Stimulated activated CD4-positive, alpha-beta T cell treated with anti-CD3 and anti-CD28 coated beads, Interleukin-12 subunit alpha, Interleukin-12 subunit beta, amount 100 ng/mL, for 24 hours (primary cell): ENCODE measurements at places on chromosomes 2 and 18.

- no peak for DNase-seq
These were observed 56.6 kb downstream of the ACOXL start for GRCh38 chr2:110788976-110789375.

DNA sequence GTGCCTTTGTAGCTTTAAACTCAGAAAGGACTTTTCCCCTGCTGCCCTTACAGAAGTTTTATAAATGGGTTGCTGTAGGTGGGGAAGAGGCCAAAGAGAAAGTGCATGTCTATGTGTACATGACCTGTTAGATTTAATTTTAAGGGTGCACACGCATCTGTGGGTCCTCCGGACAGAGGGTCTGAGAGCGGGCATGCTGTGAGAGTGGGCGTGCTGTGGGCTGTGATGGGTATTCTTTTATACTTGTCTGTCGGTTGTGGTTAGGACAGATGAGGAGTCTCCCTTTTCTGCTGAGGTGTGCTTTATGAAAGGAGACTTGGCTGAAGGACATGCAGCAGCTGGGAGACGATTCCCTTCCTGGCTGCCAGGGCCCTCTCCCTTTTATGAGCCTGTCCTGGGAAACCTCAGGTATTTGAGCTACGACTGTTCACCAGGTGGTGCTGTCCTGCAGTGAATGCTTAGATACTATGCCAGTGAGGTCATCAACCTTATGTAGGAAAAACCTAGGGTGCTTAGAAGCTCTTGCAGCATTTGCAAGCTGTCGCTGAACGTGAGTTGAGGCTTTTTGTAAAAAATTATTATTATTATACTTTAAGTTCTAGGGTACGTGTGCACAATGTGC is 67.5 kb downstream of the TANC1 start:
- no peak for DNase-seq

GRCh38 chr18:2547477-2548087 is 23.7 kb downstream of the METTL4 start:
- no peak for DNase-seq

GRCh38 chr2:134460583-134460998 is 206.7 kb downstream of the MGAT5 start:
- no peak for DNase-seq

DNA sequence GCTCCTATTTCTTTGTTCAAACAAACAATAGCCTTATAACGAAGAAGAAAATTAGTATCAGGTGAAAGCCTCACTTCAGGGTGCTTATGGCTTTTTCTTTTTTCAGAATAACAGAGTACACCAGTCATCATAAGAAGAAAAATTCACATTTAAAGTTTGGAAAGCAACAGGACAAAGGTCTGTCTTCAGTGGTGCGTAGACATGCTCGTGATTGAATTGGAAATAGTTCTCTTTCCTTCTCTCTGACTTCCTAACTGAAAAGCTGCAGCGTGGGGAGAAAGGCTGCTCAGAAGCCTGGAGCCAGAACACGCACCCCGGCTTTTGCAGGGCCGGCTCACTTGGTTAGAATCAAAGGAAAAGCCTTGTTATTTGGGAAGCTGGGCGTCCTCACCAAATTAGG is 127.6 kb upstream of the ZNF516 start:
- DNase-seq = no peak

- no peak for DNase-seq
These were observed 44.3 kb downstream of the L3MBTL4 start for GRCh38 chr18:6370410-6370809.

DNA sequence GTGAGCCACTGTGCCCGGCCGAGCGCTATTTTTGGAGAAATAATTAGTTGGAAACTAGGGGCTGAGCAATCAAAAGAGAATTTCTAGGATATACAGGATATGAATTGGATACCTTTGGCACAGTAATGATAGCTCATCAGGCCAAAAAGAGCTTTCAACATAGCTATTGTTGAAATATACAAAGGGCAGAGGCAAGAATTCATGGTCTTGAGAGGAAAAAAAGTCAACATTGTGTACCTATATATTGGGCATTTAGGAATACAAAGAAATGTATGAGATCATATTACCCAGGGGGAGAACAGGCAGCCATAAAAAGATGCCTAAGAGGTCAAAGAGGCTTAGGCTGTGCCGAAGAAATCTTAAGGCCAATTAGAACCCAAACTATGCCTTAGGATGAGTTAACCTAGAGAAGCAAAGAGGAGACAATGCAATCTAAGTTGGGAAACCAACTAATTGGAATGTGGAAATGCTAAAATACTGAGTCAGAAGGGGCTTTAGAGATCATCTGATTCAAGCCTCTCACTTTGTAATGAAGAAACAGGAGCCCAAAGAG is 99.0 kb downstream of the RBBP8 start:
- no peak for DNase-seq

DNA sequence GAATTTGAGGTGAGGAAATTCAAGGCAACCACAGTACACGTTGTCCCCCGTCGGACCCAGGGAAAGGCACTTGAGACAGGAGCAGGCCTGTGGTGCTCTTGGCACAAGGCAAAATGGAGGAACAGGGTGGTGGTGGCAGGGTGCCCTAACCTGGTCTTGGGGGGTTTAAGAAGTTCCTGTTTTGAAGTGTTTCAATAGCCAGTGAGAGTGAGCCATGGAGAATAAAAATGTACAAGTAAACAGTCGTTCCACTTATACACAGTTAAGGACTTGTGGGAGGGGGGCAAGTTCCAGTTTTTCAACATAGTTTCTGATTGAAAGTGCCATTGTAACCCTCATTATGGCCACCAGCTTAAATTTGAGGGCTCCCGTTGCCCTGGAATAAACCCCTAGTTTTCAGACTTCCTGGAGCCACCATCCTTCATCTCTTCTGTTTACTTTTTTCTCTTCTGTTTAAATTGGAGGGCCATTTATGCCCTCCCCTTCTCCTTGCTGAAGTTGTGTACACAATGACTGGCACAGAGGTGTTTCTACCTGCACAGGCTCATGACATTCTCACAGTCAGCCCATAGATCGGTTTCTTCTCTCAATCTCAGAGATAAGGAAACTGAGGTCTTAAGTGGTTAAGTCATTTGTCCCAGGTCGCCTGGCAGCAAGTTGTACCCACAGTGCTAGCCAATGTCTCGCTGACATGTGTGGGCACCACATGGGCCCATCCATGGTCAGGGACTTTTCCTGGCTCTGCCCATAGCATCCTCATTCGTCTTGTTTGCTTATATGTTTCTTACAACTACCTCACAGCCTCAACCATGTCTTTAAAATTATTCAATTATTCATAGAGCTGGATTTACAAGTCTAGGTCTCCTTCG is 66.0 kb upstream of the ST3GAL5 start:
- no peak for DNase-seq

DNA sequence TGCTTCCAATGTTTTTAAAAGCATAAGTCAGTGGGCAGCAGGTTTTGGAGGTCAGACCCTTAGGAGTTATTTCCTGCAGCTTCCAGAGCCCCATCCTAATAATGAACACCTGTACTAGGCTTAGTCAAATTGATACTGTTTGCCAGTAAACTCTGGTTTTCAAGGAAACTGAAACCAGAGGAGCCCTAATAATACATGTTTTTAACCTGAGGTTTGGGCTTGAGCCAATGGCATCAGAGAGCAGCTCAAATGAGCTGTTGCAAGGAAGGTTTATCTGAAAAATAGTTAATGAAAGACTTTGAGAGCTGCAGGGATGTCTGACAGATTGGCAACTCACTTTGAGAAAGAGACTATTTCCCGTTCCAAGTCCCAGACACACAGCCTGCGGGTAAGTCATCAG is 54.6 kb downstream of the DCC start:
- no peak for DNase-seq

DNA sequence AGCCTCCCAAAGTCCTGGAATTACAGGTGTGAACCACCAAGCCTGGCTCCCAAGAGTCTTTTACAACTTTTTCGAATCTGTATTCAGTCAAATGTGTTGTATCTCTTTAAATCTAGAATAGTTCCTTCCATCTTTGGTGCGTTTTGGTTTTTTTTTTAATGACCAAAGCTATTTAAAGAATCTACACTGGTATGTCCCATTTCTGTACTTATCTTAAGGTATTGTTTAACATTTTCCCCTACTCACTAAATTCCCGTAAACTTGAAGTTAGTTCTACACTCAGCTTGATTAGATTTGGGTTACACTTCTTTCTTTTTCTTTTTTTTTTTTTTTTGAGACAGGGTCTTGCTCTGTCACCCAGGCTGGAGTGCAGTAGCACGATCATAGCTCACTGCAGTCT is 63.8 kb downstream of the TMEM237 start:
- no peak for DNase-seq
